HTR-8/SVneo (cell line): ENCODE measurements at places on chromosomes 16 and 17.

- peak; percentile 57 for DNase-seq
Observed at GRCh38 chr17:2214047-2214928, 89.3 kb downstream of the SMG6 start.

DNA sequence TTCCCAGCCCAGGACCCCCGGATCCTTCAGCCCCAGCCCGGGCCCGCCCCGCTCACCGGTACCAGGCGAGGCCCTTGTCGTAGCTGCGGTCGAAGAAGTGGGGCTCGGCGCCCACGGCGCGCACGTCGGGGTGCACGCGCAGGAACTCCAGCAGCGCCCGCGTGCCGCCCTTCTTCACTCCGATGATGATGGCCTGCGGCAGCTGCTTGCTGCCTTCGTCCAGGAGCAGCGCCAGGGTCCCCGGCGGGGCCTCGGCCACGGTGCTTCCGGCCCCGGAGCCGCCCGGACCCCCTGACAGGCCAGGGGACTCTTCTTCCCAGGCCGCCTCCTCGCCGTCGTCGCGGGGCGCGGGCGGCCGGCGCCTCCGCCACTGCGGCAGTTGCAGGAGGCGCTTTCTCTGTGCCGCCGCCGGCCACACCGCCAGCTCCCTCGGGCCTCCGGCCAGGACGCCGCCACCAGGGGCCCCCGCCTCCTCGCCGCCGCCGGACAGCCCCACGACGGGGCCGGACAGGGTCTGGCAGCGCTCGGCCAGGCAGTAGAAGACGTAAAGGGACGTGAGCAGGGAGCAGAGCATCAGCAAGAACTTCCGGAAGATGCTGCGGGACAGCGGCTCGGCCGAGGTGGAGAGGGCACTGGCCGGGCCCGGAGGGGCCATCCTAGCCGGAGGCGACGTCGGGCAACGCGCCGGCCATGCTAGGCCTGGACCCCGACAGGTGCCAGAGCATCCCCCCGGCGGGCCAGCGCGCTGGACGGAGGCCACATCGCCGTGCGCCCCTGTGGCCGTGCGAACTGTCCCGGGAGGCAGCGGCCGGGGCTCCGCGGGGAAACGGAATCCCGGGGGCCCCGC, 1.0 kb downstream of the HS3ST3A1 start:
- DNase-seq = no peak

DNA sequence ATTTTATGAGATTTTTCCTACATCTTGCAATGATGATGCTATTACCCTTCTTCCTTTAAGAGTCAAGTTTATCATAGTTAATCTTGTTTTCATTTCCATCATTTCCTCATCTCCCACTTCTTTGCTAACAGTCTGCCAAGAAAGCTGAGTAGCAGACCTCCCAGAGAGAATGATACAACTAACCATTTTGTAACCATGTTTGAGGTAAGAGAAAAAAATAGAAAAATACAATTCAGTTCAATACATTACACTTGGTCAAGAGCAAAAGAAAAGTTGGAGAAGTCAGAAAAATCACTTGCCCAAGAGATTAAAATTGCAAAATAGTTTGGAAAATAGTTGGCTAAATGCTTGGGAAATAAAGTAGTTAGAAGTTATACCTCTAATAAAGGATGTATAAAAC, 154.4 kb downstream of the ABCA8 start:
- no peak for DNase-seq

GRCh38 chr17:56173958-56174835, 20.9 kb downstream of the ANKFN1 start:
- DNase-seq = no peak

- DNase-seq = no peak
Observed at GRCh38 chr16:22366889-22367288, 7.5 kb downstream of the CDR2 start.

DNA sequence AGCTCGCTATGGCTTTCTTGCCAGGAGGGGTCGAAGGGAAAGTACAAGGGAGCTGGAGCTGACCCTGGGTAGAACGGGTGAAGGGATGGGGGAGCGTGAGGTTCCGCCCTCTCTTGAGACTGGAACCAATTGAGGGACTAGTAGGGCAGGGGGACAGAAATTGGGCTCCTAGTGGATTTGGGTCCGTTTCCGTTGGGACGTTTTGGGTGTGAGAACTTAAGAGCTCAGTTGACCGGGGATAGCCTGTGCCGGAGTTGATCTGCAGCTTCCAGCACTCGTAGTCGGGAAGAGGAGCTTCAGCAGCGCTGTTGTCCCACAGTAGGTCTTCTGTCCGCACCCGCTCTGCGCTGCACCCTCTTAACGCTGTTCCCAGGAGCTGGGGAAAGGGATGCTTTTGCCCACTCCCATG, 481 bp downstream of the CNTROB start:
- peak; percentile 51 for DNase-seq

DNA sequence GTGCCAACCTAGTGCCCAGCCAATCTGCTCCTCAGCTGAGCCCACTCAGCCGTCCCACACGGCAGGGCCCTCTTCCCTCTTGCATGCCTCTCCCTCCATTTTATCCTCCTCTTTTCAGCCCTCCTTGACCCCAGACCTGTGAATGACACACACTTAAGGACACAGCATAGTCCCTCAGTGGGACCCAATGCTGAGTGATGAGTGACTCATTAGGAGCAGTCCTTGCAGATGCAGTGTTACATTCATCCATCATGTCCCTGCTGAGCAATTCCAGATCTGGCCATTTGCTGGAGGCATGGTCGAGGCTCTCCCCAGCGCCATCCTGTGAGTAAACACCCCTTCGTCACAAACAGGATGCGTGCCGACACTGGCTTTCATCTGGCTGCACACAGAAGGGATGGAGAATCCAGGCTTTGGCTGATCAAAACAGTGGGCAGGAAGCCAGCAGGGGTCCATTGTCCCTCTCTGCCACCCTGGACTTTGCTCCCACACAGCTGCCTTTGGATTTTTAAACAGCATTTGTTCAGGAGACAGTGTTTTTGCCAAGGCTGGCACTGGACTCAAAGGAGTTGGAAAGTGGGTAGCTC, 122.6 kb downstream of the AXIN2 start:
- peak; percentile 53 for DNase-seq

- no peak for DNase-seq
Observed at GRCh38 chr17:11135819-11136218, 105.2 kb upstream of the SHISA6 start.

DNA sequence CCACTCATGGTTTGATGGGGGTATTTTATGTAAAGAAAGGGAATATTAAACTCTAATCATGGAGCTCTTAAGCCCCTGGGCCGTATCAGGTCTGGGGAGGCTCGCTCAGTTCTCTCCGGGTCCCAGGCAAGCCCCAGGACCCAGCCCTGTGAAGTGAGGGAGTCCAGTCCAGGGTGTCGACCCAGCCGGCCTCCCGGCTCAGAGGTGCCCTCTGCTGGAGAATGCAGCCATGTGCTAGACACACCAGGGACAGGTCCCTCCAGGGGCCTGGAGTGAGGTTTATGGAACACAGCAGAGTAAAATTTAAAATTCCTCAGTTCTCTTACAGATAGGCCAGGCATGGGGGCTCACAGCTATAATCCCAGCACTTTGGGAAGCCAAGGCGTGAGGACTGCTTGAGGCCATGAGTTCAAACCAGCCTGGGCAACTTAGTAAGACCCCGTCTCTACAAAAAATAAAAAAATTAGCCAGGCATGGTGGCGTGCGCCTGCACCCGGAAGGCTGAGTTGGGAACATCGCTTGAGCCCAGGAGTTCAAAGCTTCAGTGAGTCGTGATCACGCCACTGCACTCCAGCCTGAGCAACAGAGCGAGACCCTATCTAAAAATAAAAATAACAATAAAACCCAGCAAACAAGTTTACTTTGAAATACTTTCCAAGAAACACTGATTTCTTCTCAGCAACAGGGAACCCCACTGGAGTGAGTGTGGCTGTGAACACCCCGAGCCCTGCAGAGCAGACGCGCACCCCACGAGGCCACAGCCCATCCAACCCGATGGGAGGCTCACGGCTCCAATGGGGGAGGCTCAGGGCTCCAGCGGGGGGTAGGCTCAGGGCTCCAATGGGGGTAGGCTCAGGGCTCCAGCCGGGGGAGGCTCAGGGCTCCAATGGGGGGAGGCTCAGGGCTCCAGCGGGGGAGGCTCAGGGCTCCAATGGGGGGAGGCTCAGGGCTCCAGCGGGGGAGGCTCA, 72.2 kb downstream of the ZNF778 start:
- peak; percentile 95 for DNase-seq

DNA sequence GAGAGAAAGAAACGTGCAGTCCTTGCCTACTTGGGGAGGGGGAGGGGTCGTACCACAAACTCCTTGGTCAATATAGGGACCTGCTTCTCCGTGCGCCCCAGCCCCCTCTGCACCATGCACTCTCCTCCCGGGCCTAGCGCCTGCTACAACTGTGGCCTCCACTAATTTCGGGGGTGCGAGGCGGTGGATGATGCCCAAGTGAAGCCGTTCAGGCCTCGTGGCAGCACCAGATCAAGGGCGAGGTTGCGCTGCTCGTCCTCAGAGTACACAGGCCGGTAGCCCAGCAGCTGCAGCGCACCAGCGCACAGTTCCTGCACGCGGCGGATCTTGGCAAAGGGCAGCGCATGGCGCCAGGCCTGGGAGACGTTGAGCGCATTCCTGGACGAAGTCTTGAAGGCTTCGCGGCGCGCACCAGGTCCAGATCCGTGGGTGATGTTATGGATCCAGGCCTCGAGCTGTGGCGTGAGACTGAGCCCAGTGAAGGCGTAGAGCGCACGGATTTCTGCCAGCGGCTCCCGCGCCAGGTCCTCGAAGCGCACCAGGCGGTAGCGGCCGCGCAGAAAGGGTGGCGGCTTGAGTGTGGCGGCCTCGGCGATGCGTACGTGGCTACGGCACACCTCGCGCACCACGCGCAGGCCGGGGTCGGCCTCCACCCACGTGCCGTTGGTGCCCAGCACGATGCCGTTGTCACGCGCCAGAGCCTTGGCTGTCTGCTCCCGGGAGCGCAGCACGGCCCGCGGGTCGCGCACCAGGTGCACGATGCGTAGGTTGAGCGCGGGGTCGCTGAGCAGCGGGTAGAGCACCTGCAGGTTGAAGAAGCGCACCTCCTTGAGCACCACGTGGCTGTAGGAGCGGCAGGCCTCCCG, 14.2 kb upstream of the TMEM170A start:
- no peak for DNase-seq

- DNase-seq = no peak
Observed at GRCh38 chr16:27199235-27199586, 4.1 kb upstream of the KDM8 start.

DNA sequence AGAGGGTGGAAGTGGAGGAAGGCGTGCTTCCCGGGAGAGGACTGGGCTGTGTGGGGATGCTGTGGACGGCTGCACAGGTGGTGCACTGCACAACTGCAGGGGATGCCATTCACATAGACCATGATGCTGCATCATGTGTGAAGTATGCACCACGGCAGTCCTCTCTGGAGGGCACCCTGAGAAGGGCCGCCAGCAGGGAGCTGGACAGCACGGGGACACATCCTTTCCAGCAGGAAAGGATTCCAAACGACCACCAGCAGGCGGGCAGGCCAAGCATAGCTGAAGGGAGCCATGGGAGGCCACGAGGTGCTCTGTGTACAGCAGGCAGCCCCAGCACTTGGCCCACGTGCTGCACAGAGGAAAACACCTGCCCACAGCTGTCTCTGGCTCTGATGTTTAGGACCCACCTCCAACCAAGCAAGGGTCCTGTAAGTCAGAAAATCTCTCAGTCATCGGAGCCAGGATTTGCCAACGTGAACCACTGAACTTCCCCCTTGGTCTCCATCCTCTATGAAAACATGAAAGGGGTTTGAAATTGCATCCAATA, 10.1 kb downstream of the ACTG1 start:
- no peak for DNase-seq

GRCh38 chr17:49252148-49252695, 21.6 kb upstream of the PHOSPHO1 start:
- no peak for DNase-seq

GRCh38 chr17:4163951-4164350, 21.0 kb downstream of the CYB5D2 start:
- DNase-seq = no peak

DNA sequence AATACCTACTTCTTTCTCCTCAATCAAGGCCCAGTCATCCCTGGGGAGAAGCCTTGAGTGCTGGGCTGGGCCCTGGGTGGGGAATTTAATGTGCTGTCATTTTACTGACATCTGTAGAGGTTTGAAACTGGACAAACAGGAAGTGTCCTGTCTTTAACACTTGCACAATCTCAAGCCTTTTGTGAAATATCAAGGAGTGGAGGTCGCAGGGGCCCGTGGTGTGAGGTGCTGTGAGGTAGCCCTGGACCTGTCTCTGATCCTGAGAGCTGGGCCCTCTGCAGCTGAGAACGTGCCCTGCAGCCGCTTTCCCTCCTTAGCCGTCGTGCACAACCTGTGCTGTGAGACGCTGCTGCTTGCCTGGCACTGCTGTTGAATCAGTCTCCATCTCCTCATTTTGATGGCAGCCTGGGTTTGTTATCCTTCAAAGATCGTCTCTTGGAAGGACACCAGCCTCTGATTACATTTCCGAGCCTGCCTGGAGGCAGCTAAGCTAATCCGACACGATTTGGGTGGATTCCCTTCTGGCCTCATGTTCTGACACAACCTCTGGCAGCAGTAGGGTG, 29.9 kb downstream of the SMARCE1 start:
- DNase-seq = no peak

DNA sequence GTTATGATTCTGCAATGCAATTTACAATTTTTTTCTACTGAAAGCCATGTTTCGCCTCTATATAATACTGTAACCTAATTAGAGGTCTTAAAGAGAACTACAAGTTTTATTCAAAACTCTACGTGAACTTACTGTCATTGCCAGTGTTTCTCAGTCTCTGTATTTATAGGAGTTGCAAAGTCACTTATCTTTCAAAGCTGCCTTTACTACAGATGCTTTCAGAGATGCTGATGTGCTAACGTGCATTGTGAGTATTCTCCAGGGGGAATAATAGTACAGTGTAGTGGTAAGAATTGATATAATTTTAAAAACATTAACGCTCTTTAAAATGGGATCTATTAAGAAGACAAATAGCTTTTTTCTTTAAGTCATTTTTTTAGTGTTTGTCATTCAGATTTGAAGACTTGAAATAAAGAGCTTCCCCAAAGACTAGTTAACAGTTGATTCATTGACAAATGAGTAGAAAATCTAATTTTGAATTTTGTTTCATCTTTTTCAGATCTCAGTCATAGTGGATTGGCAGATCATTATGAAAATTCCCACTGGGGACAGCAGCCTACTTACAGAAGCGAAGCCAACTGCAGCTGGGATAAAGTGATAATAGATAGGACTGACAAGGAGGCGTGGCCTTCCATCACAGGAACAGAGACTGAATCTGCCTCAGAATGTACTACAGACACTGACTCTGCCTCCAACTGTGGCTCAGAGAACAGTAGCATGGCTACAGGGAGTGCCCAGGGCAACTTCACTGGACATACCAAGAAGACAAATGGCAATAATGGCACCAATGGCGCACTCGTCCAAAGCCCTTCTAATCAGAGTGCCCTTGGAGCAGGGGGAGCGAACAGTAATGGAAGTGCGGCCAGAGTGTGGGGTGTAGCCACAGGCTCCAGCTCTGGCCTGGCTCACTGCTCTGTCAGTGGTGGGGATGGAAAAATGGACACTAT, 79.9 kb downstream of the TMC6 start:
- no peak for DNase-seq

DNA sequence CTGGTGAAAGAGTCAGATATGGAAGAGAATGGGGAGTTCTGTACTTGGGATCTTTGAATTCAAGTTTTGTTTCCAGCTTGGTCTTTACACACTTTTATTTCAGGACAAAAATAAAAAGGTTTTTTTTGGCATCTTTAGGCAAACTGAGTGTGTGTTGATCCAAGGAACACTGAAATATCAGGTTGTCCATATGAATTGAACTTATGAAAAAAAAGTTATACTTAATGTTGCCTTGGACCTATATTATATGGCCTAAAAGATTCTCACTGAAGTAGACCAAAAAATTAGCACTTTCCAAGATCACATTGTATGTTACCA, 14.9 kb downstream of the KPNB1 start:
- DNase-seq = no peak
